SW 1271 (cell line): ENCODE measurements at places on chromosomes 1 and 21.
A peak's percentile ranks its signal among the peaks of the same experiment; 100 is the strongest.

- DNase-seq: no peak
These were observed 162.6 kb downstream of the PIK3R3 start for GRCh38 chr1:45969866-45970265.

DNA sequence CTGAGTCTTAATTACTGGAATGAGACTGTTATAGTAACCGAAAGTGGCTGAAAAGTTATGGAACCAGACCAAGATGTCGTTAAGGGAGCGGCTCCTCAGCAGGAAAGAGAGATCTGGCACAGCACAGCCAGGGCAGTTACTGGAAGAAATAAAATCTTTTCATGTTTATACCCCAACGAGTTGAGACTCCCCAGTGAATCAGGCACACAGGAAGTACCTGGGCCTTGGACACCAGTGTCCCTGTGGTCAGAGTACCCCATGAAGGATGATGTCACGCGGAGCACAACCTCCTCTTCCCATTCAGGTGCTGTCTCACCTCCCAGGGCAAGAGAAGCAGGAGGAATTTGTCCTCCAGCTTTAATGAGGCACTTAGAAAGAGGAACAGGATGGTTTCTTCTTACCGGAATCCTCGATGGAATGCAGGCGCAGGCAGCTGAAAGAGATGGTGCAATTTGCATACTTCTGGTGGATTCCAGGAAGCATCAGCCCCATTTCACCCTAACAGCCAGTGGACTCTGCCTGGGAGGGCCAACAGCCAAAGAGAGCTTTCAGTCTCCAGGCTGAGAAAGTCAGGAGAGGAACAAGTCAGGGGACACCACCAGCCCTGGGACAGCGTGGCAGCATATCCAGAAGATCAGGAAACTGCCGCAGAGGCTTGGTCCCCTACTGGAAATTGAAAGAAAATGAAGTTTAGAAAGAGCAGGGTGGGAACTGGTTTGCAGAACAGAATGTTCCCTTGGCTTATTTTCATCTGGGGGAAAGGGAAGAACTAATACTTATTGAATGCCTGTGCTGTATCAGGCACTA, 35.9 kb upstream of the CTTNBP2NL start:
- no peak for DNase-seq

GRCh38 chr1:220748089-220748934, at the start of gene MTARC2:
Gene MTARC2 (plus strand): TSS chr1:220748322. CDS start chr1:220748532, 210 bp downstream.
- peak; percentile 31 for DNase-seq

DNA sequence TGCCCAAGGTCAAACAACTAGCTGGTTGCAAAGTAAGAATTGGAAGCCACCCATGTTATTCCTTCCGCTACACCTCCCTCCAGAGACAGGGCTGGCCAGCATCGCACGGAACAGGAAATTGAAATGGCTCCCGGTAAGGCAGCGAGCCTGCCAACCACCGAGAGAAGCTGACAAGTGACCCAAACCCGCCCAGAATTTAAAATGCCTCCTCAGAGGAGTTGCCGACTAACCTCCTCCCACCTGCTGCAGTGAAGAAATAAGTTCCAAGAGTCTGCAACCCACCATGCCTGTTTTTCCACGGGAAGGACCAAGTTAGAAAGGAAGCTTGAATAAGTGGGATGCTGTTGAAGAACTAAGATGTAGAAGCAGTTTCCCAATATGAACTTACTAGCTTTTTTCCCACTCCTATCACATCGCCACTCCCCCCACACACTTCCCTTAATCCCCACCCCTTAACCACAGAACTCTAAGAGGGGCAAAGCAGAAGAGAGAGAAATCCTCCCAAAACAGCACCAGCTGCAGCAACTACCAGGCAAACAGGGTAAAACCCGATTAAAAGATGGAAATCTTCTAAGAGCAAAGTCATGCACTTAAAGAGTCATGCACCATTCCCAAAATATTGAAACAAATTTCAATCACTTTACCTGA, 78.6 kb downstream of the TIAM1 start:
- no peak for DNase-seq

DNA sequence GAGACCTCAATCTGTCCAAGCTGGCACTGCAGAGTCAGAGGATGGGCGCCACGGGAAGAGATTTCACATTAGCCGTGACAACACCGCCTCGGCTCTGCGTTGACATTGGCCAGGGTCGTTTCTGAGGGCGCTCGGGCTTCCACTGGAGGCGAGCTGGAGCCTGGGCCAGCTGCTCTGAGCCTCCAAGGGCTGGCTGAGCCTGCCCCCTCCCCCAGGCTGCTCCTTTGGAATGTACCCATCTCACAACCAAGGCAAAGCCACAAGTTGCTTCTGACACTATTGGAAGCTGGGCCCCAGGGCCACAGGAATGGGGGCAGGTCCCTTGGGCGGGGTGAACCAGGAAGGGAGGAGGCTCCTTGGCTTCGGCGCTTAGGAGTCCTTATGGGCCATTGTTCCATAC, 12.7 kb downstream of the GPR3 start:
- DNase-seq: no peak

DNA sequence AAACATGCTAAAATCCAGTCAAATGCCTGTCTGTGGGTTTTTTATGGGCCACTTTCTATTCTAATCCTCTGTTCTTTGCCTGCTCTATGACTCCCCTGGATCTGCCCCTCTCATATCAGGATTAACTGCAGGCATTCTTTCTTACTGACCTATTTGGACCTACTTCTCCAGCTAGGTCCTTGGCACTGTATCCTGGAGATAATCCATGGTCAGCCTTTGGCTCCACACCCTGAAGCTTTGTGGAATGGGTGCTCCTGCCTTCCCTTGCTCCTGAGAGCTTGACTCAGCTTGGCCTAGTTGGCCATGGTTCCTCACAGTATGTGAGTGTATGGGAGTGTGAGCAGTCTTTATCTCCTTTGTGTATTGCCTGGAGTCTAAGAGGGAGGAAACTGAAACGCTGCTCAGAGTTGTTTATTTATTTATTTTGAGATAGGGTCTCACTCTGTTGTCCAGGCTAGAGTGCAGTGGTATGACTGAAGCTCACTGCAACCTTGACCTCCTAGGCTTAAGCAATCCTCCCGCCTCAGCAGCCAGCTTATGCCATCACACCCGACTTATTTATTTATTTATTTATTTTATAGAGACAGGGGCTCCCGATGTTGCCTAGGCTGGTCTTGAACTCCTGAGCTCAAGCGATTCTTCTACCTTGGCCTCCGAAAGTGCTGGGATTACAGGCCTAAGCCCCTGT, 28.7 kb upstream of the CDC14A start:
- no peak for DNase-seq

DNA sequence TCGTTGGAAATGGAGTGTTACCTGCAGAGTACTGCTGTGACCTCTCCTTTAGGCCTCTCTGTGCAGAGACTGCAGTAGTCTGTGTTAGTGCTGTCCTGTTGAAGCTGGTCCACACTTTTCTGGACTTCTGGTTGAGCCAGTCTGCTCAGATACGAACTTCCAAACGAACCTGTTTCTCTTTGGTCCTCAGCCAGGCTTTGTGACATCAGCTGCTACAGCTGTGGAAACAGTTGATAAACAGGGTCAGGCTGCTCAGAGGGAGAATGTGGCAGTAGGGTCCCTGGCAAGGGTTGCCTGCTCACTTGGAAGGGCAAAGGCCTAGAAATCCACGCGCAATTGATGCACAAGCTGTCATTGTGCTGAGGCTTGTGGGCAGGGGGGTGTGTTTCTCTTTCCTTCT, 98.8 kb downstream of the NOS1AP start:
- DNase-seq: no peak

DNA sequence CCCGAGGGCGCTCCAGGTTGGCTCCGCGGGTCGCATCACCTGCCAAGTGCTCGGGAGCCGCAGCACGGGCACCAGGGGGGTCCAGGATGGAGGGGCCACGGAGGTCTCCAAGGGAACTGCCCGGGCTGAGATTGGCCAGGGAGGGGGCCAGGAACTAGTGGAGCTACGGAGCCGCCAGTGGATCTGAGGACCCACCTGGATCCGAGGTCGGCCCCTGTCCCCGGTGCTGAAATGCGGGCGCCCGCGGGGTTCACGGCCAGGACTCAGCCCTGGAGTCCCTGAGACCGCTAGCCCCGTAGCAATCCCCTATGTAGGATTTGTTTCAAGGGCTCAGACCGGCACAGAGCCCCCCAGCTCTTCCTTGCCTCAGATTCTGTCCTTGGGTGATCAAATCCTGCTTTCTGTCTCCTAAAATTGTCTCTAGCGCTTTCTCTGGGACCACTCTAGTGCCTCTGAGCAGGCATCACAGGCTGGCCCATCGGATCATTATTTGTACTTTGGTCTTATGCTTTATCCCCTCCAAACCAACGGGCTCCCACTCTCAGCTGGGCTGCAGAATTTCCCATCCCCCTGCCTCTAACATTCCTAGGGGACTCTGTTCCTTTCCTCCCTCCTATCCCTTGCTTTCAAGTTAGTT, 27.3 kb downstream of the KIAA2013 start:
- DNase-seq: no peak
